Central memory CD8-positive, alpha-beta T cell (primary cell): ENCODE measurements at places on chromosomes 5 and 9.

DNA sequence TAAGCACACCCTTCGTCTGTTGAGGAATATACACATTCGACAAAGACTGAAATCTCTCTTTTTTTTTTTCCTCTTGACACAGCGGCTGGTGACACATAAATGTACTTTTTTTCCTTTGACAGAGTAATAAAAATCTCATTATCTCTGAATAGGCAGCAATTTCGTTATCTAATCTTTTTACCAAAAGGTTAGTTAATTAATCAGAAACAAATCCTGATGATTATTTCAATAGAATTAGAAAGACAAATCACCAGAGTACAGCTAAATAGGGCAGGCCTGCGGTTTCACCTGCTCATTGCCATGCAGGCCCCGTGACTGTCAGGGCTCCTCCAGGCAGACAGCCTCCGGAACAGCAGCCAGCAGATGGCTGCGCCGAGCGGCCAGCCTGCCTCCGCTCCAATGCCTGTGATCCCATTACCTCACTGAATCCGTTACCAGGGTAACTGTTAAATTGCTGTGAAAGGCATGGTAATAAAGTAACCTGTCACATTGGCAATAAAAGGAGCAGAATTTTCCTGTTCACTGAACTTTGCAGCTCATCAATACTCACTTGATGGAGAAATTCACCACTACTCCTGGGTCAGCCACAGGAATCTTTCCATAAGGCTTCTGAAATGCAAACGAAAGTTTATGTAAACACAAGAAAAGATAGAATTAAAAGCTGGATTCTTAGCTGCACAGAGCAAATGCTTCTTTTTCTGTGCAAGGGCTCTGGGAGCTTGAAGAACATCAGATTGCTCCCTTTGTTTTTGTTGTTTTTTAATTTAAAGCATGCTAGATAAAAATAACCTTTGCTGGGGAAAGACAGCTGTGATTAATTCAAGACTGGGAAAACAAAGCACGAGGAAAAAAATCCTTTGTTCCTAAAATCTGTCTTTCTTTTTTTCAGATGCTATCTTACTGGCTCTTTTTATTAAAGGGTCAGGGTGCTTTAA lies 666.4 kb upstream of the ZNF608 start:
- DNase-seq = no peak

- no peak for DNase-seq
These were observed 136.4 kb downstream of the SLF1 start for GRCh38 chr5:94754824-94755223.

- no peak for DNase-seq
These were observed 66.2 kb downstream of the DRD1 start for GRCh38 chr5:175377816-175378215.

GRCh38 chr9:5651246-5651645 lies 22.3 kb downstream of the RIC1 start:
- no peak for DNase-seq

GRCh38 chr9:135085830-135086546 lies 1.5 kb upstream of the OLFM1 start:
- no peak for DNase-seq

DNA sequence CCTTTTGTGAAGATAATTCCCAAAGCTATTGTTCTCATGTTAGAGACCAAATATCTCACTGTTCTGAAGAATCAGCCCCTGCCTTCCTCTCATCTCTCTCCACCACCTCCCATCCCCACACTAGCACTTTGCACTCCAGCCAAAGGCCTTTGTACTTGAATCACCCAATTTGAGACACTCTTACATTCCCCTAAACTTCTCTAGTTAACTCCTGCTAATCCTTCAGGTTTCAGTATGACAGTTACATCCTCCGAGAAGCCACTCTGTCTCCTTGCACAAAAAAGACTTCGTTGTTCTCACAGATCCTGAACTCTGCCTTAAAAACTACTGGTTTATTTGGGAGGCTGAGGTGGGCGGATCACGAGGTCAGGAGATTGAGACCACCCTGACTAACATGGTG lies 227.5 kb downstream of the PIK3R1 start:
- no peak for DNase-seq

GRCh38 chr9:130292106-130292505 lies 26.5 kb downstream of the HMCN2 start:
- DNase-seq = no peak

DNA sequence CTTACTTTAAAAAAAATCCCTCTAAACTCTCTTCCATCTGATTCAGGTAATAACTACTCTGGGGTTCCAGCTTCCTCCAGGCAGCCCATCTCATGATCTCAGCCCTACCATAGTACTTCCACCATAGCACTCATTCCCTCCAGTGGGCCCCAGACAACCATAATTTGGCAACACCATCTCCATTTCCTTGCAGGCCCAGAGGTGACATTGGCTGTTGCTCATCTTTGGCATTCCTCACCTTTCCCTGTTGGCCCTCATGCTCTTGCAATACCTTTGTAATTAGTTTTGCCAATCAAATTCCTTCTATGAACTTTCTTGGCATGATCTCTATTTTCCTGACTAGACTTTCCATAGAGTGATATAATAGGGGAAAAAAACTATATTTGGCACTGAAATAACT lies 60.1 kb downstream of the TAF11L14 start:
- DNase-seq = no peak

GRCh38 chr5:112254303-112254702 lies 164.8 kb downstream of the EPB41L4A start:
- DNase-seq = no peak

DNA sequence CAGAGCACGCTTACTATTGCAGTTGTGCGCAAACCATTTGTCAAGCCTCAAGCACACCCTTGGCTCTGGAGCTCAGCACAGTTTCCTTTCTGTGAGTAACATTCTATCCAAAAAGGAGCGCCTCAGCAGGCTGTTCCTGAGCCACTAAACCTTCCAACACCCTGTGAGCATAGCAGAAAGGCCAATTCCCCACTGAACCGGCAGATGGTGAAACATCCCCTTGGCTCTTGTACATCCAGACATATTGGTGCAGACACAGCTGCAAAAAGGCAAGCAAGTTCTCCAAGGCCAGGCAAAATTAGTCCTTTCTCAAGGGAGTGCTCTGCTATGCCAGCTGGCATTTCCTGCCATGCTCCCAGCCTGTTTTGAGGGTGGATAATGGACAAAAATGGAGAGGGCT lies 44.1 kb upstream of the CEMIP2 start:
- no peak for DNase-seq

DNA sequence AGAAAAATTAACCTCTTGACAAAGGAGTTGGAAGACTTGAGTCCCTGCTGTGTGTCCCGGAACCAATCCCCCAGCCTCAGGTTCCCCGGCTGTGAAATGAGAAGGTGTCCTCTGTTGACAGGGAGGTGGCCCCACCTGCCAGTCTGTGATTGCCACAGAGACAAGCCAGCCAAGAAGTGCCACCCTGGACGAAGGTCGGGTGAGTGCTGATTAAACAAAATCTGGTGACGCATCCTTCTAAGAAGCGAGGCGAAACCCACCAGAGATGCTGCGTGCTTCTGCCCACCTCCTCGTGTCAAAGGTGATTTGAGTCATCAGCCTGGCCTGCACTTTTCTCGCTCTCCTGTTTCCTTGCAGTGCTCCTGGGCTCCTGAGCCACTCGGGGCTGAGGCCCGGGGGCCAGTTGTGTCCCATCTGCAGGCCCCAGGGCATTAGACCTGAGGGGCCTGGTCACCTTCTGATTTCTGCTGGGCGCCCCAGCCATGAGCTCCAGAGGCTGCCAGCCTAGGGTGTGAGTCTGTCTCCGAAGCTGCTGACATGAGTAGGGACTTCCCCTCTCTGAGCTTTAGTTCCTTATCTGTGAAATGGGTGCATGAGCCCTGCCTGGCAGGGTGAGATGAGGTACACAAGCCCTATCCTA lies 28.7 kb downstream of the NEK6 start:
- DNase-seq = no peak

DNA sequence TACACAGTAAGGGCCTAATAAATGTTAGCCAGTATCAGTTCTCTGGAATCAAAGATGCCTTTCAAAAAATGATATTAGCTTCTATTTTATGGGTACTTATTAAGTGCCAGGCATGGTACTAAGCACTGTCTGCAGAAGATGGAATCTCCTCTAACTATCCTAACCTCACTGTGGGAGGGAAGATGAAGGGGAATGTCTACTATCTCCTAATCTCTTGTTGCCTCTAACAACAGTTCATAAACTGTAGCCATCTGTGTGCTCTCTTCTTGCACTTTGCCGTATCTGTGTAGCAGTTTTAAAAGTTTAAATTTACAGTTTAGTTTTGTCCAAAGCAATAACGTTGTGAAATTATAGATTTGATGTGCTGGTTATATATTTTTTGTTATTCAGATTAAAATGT lies 99.6 kb upstream of the CCDC112 start:
- no peak for DNase-seq

GRCh38 chr9:761176-761792 lies 80.2 kb upstream of the DMRT1 start:
- no peak for DNase-seq
